A549 treated with CORT108297 at 1 μM for 4 hours (cell line): ENCODE measurements at places on chromosomes 2 and 18. TPM values are rescaled to one million over a fixed set of nuclear protein-coding genes. Genes with fewer than 3 reads are reported as not detected.

Gene RNF181
- total RNA-seq: 186 to 198 TPM (median 192 TPM) in 5 replicates

Gene DLGAP1
- 0.01 to 0.04 TPM in 2 of 5 replicates, not detected in the others for total RNA-seq

Gene ANKRD36C
- total RNA-seq: 2.5 to 5.4 TPM (median 5.1 TPM) in 5 replicates

Gene NAGK
- total RNA-seq: 60.4 to 86.3 TPM (median 80.6 TPM) in 5 replicates

Gene IL1RL1
- 0.67 to 1.2 TPM (median 0.86 TPM) in 5 replicates for total RNA-seq

Gene TXNL4A
- total RNA-seq: 92.6 to 161 TPM (median 142 TPM) in 5 replicates

Gene FAM237A
- total RNA-seq: not detected in 5 replicates
